G401 (cell line): ENCODE measurements at places on chromosomes 4 and X.

- DNase-seq, result no peak
Measured at GRCh38 chrX:71996826-71997225, 86.2 kb downstream of the NHSL2 start.

DNA sequence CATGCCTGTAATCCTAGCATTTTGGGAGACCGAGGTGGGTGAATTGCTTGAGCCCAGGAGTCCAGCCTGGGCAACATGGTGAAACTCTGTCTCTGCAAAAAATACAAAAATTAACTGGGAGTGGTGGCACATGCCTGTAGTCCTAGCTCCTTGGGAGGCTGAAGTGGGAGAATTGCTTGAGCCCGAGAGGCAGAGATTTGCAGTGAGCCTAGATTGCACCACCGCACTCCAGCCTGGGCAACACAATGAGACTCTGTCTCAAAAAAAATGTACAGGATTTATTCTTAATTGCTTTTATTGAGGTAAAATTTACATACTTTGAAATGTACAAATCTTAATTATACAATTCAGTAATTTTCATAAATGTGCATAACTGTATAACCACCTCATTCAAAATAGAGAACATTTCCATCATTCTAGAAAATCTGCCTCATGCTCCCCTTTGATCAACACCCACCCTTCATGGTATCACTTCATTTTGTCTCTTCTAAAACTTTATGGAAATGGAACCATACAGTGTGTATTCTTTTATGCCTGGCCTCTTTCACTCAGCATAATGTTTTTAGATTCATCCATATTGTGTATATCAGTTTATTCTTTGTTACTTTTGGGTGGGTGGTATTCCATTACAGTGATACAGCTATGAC, 39.1 kb downstream of the SNX25 start:
- DNase-seq, result no peak

DNA sequence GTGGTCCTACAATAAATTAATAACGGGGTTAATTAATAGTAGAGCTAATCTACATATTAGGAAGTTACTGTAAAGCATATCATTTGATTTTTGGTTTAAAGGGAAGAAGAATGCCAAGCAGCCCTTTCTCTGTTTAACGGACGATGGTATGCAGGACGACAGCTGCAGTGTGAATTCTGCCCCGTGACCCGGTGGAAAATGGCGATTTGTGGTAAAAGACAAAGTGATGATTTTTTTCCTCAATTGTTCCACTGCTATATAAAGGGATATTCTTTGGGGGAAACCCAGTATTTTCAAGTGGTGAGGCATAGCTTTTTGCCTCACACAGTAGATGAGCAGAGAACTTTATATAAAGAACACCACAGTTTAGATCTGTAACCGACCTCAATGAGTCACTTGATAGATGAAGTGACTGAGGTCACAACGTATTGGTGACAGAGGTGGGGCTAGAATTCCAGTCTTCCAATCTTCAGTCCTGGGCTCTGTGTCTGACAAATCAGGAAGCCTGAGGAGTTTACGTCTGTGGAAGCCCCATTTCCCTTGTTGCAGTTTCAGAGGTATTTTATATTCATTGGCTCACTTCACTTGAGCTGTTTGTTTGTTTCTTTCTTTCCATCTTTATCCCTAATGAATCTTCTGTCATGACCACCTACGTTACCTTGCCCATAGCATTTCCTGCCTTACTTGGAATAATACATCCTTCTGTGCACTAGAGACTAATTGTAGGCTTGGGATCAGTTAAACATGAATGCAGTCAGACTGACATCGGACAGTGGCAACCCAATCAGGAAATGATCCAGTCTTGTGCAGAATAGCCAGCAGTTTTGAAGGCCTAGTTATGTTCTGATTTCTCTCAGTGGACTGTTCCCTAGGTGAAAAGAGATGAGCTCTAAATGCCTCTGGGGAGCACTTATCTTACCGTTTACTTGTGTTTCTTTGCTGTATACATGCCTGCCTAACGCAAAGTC, 30.1 kb downstream of the ZRSR2 start:
- DNase-seq, result no peak

GRCh38 chr4:158538911-158539310, 17.2 kb downstream of the RXFP1 start:
- no peak for DNase-seq

GRCh38 chr4:56465599-56466295, 1.7 kb upstream of the SRP72 start:
- DNase-seq, result no peak

DNA sequence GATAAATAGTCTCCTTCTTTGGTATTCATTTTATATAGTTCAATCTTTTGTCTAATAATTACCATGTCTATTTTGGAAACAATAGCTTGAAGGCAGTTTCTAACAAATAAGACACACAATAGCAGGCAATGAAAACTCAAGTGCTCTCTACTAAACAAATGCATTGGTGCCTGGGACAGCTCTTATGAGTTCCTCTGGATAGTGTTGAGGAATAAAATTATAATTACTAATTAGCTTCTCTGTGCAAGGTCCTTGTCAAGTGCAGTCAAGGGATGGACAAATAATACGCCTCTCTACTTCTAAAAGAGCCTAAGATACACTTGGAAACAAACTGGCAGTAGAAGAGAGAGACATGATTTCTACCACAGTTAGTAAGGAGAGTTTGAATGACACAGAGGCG, 229.0 kb upstream of the GLRA2 start:
- no peak for DNase-seq

- no peak for DNase-seq
Measured at GRCh38 chrX:41384051-41384705, 50.2 kb downstream of the DDX3X start.

GRCh38 chr4:146638786-146639505, at the start of gene POU4F2:
POU4F2 (plus strand) TSS chr4:146638893; CDS start chr4:146639141, 248 bp downstream.
- DNase-seq, result peak; percentile 10

DNA sequence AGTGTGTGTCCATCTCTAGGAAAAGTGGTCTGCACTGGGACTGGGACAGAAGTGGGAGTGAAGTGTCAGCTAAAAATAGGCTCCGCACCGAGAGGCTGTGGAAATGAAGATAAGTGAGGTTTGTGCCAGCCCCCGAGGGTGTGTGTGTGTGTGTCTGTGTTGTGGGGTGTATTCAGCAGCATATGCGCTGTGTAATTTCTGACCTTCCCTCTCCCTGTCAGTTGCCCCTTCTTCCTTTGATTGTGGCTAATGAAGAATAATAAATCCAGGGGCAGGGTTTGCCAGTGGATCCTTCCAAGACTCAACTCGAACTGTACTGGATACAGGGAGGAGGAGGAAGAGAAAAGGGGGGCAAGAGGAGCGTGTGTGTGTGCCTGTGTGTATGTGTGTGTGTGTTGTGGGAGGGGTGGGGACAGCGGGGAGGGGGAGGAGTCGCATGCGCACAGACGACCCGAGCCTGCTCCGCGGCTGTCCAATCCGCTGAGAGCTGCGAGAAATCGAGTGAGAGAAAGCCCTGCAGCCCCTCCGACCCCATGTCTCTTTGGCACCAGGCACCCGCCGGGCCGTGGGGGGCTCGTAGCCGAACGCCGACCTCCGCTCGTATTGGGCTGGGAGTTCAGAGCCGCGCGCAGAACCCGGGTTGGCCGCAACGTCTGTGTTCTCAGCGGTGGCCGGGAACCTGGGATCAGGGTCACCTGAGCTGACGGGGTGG, 916 bp upstream of the POU4F2 start:
- no peak for DNase-seq

DNA sequence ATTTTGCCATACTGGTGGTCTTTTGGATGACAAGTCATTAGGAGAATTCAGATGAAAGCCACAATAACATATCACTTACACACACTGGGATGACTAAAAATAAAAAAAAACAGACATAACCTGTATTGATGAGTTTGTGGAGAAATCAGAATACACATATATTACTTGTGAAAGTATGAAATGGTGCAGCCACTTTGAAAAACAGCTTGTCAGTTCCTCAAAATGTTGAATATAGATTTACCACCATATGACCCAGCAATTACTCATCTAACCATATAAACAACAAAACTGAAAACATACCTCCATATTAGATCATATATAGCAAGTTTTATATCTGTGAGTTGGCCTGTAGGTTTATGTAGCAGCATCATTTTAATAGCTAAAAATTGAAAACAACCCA, 608.7 kb downstream of the TLL1 start:
- no peak for DNase-seq

DNA sequence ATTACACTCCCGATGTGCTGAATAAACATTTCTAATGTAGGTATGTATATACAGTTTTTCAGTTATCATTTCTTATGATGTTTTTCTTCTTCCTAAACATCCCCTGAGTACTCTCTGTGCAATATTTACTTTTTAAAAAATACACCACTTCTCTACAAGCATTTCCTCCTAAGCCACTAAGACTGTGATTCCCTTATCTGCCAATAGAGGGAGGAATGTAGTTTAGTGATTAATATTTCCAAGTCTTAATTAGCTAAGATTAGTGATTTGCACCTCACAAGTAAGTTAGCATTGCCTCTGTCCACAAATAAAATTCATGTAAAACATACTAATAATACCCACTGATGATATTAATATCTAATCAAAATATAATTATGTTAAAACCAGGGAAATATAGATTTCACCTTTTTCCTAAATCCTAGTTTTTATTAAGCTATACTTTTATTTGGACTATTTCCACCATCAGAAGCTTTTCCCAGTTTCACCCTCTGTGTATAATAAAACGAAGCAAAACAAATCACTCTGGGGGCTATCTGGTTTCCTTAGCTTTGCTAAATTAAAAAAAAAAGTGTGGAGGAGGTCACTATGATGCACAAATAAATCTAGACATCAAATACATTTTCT, 909.1 kb downstream of the FAT4 start:
- no peak for DNase-seq

DNA sequence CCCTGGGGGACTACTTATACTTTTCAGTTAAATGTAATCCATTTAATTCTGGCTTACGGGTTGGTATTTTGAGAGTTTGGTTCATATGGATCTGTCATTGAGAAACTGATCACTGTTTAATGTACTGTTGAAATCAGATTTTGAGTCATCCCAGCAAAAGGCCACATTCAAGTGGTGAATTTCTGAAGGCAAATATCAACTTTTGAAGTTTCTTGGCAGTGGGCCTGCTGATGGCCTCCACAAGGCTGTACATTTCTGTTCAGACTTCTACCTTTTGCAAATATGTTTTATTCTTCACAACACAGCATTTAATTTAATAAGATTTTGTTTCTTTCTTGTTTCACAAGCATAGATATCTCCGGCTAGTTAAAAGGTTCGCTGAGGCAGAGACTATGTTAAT, 138.7 kb downstream of the PDGFC start:
- DNase-seq, result no peak

- DNase-seq, result no peak
Measured at GRCh38 chrX:15855568-15856221, 1.1 kb upstream of the AP1S2 start.

DNA sequence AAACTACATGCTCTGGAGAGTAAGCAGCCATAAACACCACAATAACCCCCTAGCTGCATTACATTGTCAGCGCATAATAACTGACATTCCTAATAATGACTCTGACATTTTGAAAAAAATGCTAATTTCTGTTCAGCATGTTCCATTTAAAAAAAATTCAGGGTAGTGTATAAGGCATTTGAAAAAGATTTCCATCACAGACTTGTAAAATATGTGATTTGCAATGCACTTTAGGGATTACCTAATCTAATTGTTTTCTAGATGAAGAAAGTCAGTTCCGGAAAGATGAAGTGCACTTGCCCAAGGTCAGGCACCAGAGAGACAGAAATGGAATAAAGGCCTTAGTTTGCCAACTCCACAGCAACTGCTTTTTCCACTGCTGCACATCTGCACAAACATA, 55.3 kb downstream of the FANCB start:
- DNase-seq, result no peak

DNA sequence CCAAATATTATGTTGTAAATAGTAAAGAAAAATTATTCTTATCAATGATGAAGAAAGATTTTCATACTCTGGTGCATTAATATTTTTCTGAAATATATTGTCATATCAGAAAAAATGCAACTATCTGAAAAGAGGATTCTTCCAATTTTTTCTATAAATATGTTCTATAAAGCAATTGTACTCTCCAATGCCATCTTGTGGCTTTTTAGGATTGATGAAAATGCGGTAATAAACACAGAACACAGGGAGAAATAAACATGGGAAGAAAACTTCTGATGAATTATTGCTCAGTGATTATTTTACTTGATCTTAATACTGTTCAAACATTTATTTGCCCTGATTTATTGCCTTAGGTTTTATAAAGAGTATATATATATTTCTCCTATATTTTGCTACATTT, 215.4 kb downstream of the IL1RAPL1 start:
- no peak for DNase-seq

DNA sequence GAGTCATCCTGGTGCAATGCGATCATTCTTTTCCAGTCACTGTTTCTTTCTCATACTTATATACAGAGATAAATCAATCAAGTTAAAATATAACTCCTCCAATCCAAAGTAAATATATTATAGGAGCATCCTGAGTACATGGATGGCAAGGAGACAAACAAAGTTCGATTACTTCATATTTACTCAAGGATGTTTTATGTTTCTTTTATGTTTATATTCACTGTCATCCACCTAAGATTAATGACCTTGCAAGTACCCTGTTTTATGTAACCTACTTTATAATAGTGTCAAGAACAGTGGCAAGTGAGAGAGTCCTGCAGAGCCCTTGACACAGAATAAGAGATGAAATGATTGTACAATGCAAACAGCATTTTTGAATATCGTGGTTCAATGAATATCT, at the start of gene UGT2B11:
Gene UGT2B11 (minus strand): TSS at position 33 of the 400 bp plus-strand sequence. CDS start 26 bp downstream, at position 7.
- DNase-seq, result no peak

- no peak for DNase-seq
Measured at GRCh38 chr4:18869166-18869565, 847.6 kb upstream of the LCORL start.

GRCh38 chr4:96016634-96017299, 176.9 kb downstream of the PDHA2 start:
- DNase-seq, result no peak

- no peak for DNase-seq
Measured at GRCh38 chr4:114137984-114138383, 158.5 kb upstream of the ARSJ start.

DNA sequence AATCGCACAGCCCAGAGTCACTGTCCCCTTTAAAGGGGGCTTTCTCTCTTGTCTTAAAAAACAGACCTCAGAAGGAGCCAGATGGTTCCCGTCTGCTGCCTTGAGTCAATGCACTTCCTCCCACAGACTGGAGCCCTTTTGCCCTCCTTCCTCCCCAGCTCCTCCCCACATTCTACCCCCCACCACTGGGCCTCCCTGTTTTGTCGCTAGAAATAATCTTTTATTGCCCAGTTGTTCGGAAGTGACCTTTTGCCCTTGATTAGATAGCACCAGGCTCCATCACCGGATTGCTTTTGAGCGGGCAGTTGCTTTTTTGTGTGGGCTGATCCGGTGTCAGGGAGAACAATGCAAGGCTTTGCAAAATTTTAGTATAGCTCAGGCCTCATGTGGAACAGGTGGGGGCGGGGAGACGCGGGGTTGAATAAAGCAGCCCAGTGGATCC, 47.7 kb downstream of the SPRY1 start:
- peak; percentile 28 for DNase-seq

GRCh38 chrX:26649534-26649933, 433.6 kb downstream of the MAGEB5 start:
- no peak for DNase-seq

- no peak for DNase-seq
Measured at GRCh38 chr4:78720204-78720603, 55.9 kb upstream of the BMP2K start.
